ENCODE measurements at places on chromosomes 5 and 9.

DNA sequence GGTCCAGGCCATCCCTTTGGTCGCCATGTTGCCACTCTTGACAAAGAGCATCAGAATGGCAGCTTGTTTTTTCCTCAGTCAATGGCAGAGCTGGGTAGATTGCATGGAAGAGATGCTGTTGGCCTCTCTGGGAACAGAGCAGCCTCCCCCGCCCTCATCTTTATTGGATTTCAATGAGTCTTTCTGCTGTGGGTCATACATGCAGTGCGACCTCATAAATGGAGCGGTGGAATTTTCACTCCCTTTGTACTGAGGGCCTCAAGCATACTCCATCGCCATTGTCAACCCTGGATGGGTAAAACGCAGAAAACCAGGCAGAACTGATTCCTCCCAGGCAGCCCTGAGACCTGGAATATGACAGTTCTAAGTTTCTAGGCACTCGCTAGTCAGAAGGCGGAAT, 71.8 kb downstream of the ZNF618 start:
- DNase-seq, result no peak

- DNase-seq, result no peak
These were observed 38.7 kb upstream of the IL17B start for GRCh38 chr5:149417711-149418368.

GRCh38 chr9:76510041-76510440, 51.1 kb downstream of the GCNT1 start:
- no peak for DNase-seq

DNA sequence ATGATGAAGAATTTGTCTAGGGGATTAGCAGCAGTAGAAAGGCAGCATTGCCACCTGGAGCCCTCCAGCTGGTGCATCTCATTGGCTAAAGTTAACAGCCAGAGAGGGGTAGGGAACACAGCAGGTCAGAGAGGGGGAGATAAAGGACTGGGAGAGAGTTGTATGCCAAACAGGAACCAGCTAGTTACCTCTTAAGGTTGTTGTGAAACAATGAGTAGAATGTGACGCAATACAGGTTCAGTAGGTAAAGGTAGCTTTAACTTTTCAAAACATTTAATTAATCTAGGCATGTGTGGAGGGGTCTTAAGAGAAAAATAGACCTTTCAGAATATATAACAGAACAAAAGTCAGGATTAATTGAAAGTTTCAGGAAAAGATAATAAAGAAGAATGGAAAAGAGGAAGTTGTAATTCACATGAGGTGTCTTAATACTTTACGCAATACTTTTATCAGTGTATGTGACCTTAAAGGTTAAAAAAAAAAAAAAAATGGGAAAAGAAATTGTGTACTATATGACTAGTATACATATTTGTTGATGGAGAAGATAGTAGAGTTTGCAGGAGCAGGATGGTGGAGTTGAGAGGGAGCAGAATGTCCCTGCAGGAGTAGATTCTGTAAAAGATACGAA, 14.3 kb downstream of the FBXO38 start:
- DNase-seq, result peak; percentile 76

Data from NCI-H2029 (cell line).